T-helper 17 cell (primary cell): ENCODE measurements at places on chromosomes 1 and 21. TPM values are rescaled to one million over a fixed set of nuclear protein-coding genes. Genes with fewer than 3 reads are reported as not detected.

BACE2 gene
- 0.37 TPM for total RNA-seq

DNA sequence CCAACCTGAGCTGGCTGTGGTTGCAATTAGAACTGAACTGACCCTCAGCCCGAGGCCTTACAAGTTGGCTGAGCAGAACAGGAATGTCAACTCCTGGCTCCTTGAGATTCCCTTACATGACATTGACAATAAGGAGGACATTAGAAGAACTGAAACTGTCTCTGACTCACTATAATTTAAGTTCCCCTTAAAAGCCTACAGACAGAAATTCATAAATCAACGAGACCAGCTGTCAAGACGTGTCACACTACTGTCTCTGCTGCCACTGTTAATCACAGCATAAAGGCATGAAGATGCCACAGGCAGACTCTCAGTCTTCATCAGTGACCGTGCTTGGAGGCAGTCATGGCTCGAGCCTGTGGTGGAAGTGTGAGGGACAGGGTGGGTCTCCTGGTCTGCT lies 168.8 kb downstream of the GABPA start:
- no peak for DNase-seq
- no peak overlapping the region for H3K4me3 ChIP-seq
- H3K27me3 ChIP-seq: no peaks in the 10 kb centered on the region

PSMB2 gene
- 30.5 TPM for total RNA-seq

HES3 gene
- not detected for total RNA-seq

GRCh38 chr1:151336556-151336955 lies 9.3 kb upstream of the PI4KB start:
- DNase-seq: no peak
- H3K36me3 ChIP-seq: peaks cover 3% of the 10 kb centered on the region
- no peaks in the 10 kb centered on the region for H3K27me3 ChIP-seq
- no peak overlapping the region for H3K4me3 ChIP-seq

GRCh38 chr1:77557053-77557452 lies 125.4 kb downstream of the ZZZ3 start:
- no peaks in the 10 kb centered on the region for H3K36me3 ChIP-seq
- H3K27me3 ChIP-seq: no peaks in the 10 kb centered on the region

- peaks cover 85% of the 10 kb centered on the region for H3K27me3 ChIP-seq
- H3K27ac ChIP-seq: no peak overlapping the region
- no peak for DNase-seq
- H3K4me3 ChIP-seq: no peak overlapping the region
These were observed 270.7 kb upstream of the C1orf174 start for GRCh38 chr1:4170548-4171340.

DNA sequence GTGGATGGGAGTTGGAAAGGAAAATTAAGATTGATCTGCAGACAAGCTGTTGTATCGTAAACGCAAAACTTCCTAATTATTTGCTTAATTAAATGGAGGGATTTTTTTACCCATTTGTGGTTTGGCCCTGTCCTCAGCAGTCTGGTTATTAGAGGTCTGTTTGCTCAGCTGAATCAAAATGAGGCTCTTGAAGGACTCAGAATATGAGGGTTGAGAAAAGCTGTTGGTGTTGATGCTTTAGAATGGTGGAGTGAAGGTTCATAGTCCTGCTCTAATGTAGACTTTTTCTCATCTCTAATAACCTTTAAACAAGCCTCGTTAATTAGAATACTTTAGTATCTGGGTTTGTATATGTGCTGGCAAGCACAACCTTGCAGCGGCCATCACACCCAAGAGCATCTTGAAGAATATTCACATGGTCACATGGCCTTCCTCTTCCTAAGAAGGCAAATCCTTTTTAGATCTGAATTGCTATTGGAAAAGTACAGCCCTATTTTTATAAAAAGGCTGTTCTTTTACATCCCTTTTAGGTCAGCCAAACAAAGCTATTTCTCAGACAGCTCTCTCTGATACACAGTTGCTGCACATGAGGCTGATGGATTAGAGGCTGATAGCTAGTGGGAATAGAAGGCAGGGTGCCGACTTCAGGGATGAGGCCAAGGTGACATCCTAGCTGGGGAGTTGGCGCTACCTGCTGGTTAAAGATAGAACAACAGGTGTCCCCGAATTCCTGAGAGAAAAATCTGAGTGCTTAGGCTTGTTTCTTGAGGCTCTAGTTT lies 53.8 kb downstream of the MACF1 start:
- no peak overlapping the region for H3K27ac ChIP-seq
- H3K4me3 ChIP-seq: no peak overlapping the region
- peaks cover 28% of the 10 kb centered on the region for H3K4me1 ChIP-seq
- H3K27me3 ChIP-seq: no peaks in the 10 kb centered on the region
- H3K36me3 ChIP-seq: peaks cover 2% of the 10 kb centered on the region
- DNase-seq: peak; percentile 56

GRCh38 chr1:248739572-248740205 lies 15.9 kb downstream of the LYPD8 start:
- H3K27me3 ChIP-seq: peaks cover 39% of the 10 kb centered on the region
- H3K36me3 ChIP-seq: no peaks in the 10 kb centered on the region
- H3K4me3 ChIP-seq: no peak overlapping the region
- H3K4me1 ChIP-seq: peaks cover 2% of the 10 kb centered on the region

GRCh38 chr1:1238702-1239178 lies 6.7 kb downstream of the B3GALT6 start:
- H3K4me3 ChIP-seq: no peak overlapping the region
- DNase-seq: no peak
- H3K36me3 ChIP-seq: no peaks in the 10 kb centered on the region
- no peaks in the 10 kb centered on the region for H3K27me3 ChIP-seq
- H3K27ac ChIP-seq: no peak overlapping the region
- H3K4me1 ChIP-seq: peaks cover 9% of the 10 kb centered on the region

DNA sequence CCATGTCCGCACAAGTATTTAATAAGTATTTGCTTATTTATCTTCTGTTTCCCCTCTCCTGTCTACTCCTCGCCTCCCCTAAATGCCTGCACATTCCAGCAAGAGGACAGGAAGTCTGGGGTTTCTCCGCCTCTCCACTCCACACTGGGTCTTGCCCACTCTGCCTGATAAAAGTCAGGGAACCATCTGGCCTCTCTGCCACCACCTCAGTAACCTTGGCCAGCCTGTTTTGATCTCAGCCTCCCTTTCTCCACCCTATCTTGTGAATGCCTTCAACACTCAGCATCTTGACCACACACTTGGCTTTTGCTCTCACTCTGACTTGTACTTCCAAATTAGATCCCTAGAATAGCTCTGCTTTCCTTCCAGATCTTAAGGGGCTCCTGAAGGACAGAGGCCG lies 165.3 kb upstream of the UBE2U start:
- DNase-seq: no peak
- H3K4me3 ChIP-seq: no peak overlapping the region
- H3K36me3 ChIP-seq: peaks cover 4% of the 10 kb centered on the region
- H3K27me3 ChIP-seq: peaks cover 41% of the 10 kb centered on the region
- H3K27ac ChIP-seq: no peak overlapping the region

CRNN gene
- not detected for total RNA-seq

- H3K27me3 ChIP-seq: no peaks in the 10 kb centered on the region
- H3K27ac ChIP-seq: no peak overlapping the region
- no peak overlapping the region for H3K4me3 ChIP-seq
These were observed 14.3 kb downstream of the TTLL10 start for GRCh38 chr1:1187938-1188337.

DNA sequence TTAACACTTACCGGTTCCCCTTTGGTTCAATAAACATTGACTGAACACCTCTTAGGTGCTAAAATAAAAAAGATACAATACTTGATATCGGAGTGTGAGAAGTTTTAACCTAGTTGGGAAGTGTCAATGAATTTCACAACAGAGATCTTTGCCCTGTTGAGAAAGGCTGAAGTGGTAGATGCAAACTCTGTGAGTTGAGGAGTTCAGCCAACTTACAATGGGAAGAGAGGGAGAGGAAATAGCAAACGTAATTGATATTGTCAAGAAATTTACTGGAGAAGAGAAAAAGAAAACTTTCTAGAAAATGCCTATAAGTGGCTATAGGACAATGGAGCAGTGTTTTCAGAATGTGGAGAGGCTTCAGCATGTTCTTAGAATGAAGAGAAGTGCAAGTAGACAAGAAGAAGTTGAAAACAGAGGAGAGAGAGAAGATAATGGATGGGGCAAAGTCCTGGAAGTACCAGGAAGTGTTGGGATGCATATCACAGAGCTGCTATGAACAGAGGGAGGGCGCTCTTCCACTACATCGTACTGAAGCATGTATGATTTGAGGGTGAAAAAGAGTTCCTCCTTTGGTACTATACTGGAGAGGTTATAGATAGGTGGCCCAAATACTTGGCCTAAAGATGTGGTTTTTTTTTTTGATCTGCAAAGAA lies 48.9 kb downstream of the MEF2D start:
- H3K4me3 ChIP-seq: no peak overlapping the region
- H3K4me1 ChIP-seq: peaks cover 9% of the 10 kb centered on the region
- no peak overlapping the region for H3K27ac ChIP-seq
- peaks cover 32% of the 10 kb centered on the region for H3K27me3 ChIP-seq
- H3K36me3 ChIP-seq: peaks cover 4% of the 10 kb centered on the region
- DNase-seq: no peak

DNA sequence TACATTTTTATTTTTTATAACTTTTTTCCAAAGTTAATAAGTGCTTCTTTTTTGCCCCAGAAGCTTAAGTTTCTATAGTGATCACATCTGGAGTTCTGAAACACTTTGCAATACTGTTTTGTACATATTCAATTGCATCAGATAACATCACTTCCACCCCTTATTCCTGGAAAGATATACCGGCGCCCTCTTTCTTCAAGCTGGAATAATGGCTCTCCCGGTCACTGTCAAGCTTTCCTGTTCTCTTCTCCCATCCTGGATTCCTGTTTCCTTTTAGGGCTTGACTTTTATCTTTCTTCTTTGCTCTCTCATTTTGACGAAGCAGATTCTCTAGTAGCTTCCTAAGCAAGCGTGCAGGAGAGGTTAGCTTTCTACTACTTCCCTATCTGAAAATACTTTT lies 1866.8 kb downstream of the MRPL39 start:
- H3K4me3 ChIP-seq: no peak overlapping the region
- DNase-seq: no peak
- no peaks in the 10 kb centered on the region for H3K27me3 ChIP-seq
- no peak overlapping the region for H3K27ac ChIP-seq
- H3K4me1 ChIP-seq: no peaks in the 10 kb centered on the region

GRCh38 chr1:237574536-237574935 lies 316.2 kb downstream of the ZP4 start:
- no peak for DNase-seq
- peaks cover 4% of the 10 kb centered on the region for H3K27me3 ChIP-seq
- H3K4me3 ChIP-seq: no peak overlapping the region
- H3K4me1 ChIP-seq: no peaks in the 10 kb centered on the region
- no peak overlapping the region for H3K27ac ChIP-seq
- H3K36me3 ChIP-seq: no peaks in the 10 kb centered on the region

CFHR3 gene
- not detected for total RNA-seq

CA6 gene
- 1.6 TPM for total RNA-seq

DNA sequence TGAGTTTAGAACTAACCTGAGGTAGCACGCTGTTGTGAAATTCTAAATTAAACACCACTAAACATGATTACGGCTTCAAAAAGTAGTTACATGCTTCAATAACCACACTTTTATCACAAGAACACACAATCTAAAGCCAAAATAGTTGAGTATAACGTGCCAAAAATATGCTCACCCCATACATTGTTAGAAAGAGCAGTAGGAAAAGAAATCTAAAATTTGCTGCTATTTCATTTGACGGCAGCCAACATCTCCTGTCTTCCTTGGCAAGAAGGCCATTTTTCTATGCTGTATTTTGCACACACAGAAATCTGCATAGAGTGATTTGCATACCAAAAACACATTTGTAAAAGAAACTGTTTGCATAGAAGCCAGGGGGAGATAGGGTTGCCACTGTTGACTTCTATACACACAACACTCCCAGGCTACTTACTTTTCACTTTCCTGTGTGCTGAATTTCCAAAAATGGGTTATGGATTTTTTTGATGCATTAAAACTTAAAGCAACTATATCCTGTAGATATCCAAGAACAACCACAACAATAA lies 42.9 kb upstream of the DMRTB1 start:
- peaks cover 6% of the 10 kb centered on the region for H3K27me3 ChIP-seq
- no peaks in the 10 kb centered on the region for H3K36me3 ChIP-seq
- no peak for DNase-seq
- no peak overlapping the region for H3K4me3 ChIP-seq
- H3K4me1 ChIP-seq: peaks cover 19% of the 10 kb centered on the region

TRAF5 gene
- total RNA-seq: 52.3 TPM

- H3K27me3 ChIP-seq: peaks cover 41% of the 10 kb centered on the region
- H3K4me3 ChIP-seq: no peak overlapping the region
- H3K4me1 ChIP-seq: no peaks in the 10 kb centered on the region
These were observed 7.0 kb downstream of the NKAIN1 start for GRCh38 chr1:31232689-31233088.

GRCh38 chr1:9455487-9456234 lies 83.6 kb upstream of the SLC25A33 start:
- H3K27me3 ChIP-seq: peaks cover 16% of the 10 kb centered on the region
- peaks cover 4% of the 10 kb centered on the region for H3K4me1 ChIP-seq
- H3K27ac ChIP-seq: no peak overlapping the region
- no peaks in the 10 kb centered on the region for H3K36me3 ChIP-seq
- DNase-seq: peak; percentile 58
- H3K4me3 ChIP-seq: no peak overlapping the region

- H3K27me3 ChIP-seq: no peaks in the 10 kb centered on the region
- H3K4me1 ChIP-seq: peaks cover 45% of the 10 kb centered on the region
- H3K4me3 ChIP-seq: peak overlapping the region; percentile 99
- H3K27ac ChIP-seq: peak overlapping the region; percentile 100
These were observed 162.0 kb downstream of the RUNX1 start for GRCh38 chr21:34887105-34887442.

- H3K27ac ChIP-seq: no peak overlapping the region
- peaks cover 12% of the 10 kb centered on the region for H3K4me1 ChIP-seq
- no peak for DNase-seq
- H3K27me3 ChIP-seq: no peaks in the 10 kb centered on the region
These were observed 18.0 kb downstream of the MPZL1 start for GRCh38 chr1:167739752-167740151.

- peaks cover 6% of the 10 kb centered on the region for H3K36me3 ChIP-seq
- H3K27me3 ChIP-seq: peaks cover 64% of the 10 kb centered on the region
- peak overlapping the region; percentile 98 for H3K4me3 ChIP-seq
- DNase-seq: no peak
- peak overlapping the region; percentile 14 for H3K27ac ChIP-seq
These were observed 398 bp downstream of the PTPRU start for GRCh38 chr1:29236712-29237128.

ILDR2 gene
- 0.20 TPM for total RNA-seq

GRCh38 chr1:96723377-96723776 lies 1.8 kb downstream of the PTBP2 start:
- H3K27ac ChIP-seq: peak overlapping the region; percentile 90
- no peak for DNase-seq
- H3K4me1 ChIP-seq: peaks cover 29% of the 10 kb centered on the region
- H3K4me3 ChIP-seq: peak overlapping the region; percentile 95
- H3K36me3 ChIP-seq: peaks cover 3% of the 10 kb centered on the region
- no peaks in the 10 kb centered on the region for H3K27me3 ChIP-seq
